Stimulated activated CD4-positive, alpha-beta T cell treated with anti-CD3 and anti-CD28 coated beads, Interleukin-12 subunit alpha, Interleukin-12 subunit beta, amount 100 ng/mL, for 24 hours (primary cell): ENCODE measurements at places on chromosomes 7 and 10.

DNA sequence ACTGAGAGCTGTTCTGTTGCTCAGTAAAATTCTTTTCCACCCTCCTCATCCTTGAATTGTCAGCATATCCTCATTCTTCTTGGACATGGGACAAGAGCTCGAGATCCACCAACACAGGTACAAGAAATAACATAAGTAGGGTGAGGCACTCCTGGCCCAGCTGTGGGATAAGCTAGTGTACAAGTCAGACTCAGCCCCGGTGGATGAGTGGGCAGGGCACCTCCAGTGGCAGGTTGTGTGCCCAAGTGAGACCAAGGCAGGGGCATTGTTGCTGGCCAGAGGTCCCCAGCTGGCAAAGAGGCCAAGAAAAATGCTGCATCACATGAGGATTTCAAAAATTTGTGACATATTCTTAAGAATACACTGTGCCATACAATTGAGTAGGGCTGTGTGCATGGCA is 402.0 kb upstream of the ZWINT start:
- no peak for DNase-seq

DNA sequence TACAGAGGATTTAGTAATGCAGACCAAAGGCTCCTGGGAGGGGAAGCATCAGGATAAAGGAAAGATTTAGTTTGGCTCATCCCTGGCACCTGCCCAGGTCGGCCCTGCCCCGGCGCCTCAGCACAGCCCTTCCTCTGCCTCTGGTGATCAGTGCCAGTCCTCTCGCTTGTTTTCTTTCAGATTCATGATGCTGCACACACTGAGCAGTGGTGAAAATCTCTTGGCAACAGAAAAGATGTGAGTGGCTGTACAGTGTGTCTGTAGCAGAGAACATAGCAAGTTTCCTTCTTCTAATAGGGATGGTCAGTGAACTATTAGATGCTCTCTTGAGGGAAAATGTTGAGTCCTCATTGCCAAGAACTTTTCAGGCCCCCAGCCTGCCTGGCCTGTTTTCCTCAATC is 994.1 kb downstream of the KCNMA1 start:
- no peak for DNase-seq

GRCh38 chr7:44615793-44616192 is 9.4 kb downstream of the OGDH start:
- no peak for DNase-seq

DNA sequence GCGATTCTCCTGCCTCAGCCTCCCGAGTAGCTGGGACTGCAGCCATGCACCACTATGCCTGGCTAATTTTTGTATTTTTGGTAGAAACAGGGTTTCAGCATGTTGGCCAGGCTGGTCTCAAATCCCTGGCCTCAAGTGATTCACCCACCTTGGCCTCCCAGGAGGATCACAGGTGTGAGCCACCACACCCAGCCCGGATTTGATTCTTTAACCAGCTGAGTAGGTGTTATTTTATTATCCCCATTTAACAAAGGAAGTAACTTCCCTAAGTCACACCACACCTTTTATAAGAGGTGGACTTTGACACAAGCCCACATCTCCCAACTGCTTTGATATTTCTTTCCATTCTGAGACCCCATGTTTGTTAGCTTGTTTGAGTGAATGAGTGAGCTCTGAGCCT is 25.0 kb downstream of the SLC25A28 start:
- DNase-seq = no peak

DNA sequence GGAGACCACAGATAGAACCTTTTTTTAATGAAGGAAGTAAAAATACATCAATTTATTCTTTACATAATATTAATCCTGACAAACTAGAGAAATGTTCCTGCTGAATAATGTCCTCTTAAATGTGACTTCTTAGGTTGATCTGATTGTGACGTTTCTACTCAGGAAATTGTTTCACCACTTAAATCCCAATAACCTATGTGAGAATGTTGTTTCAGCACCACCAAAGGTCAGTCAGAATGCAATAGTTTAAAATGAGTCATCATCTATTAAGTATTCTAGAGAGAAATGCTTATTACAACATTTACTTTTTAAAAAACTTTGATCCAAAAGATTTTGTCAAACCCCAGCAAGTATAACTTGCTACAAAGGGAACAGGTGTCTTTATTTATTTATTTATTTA is 155.4 kb upstream of the CACNA2D1 start:
- DNase-seq = no peak

- DNase-seq = no peak
Measured at GRCh38 chr10:34147641-34148304, 667.3 kb downstream of the PARD3 start.

DNA sequence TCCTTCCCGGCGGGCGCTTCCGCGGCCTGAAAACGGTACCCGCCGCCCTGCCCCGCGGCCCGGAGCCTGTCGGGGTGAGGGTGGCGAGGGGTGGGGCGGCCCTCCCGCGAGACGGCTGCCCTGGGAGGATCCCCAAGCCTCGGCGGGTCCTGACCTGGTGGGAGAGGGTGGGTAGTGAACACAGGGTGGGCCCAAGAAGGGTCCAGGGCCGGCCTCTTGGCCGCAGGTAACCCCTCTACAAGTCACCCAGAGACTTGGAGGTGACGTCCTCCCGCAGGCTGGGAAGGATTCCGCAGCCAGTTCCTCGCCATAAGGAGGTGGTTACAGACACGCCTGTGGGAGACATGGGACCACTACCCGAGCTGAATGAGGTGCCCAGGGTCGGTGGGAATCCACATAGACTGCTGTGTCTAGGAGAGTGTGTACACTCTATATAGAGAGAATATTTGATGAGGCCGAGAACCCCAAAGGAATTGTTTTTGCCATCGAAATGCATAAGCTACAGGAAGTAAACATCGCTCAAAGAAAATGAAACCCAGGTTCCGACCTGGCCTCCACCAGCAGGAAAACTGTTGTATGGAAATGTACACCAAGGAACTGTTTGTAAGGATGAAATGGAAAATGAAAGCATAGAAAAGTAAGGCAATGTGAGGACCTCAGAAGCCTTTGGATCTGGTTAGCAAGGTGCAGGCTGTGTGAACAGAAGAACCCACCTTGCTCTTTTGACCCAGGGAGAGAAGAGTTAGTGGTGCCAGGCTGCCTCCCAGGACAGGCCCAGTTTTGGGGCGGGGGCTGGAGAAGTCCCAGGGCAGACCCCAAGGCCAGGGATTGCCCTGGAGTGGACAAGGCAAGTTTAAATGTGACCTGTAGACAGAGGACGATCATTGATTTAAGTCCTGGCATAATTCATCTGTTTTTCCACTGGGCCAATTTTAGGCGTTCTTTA is 659 bp downstream of the OPTN start:
- peak; percentile 21 for DNase-seq

GRCh38 chr10:24118246-24118645 is 90.7 kb upstream of the KIAA1217 start:
- DNase-seq = no peak

GRCh38 chr7:51275532-51275931 is 41.1 kb downstream of the COBL start:
- no peak for DNase-seq

GRCh38 chr7:139084709-139085108 is 24.8 kb downstream of the ZC3HAV1 start:
- no peak for DNase-seq

GRCh38 chr10:100654782-100655325 is 90.5 kb upstream of the PAX2 start:
- peak; percentile 2 for DNase-seq
